ENCODE measurements at places on chromosomes 4 and X.

DNA sequence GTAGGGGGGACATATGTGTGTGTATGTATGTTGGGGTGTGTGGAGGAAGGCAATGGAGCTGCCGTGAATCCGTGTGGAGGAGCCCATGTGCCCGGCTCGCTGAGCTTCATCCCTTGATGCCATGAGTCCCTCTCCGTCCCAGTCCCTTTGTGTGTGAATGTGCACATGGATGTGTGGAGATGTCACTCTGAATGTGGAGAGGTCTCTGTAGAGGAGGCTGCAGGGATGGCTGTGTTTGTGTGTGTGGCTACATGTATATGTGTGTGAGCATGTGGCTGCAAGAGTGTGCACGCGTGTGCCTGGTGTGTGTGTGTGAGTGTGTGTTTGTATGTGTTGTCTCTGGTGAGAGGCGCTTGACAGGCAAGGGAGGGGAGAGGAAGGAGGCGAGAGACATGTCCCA is 1.3 kb downstream of the DLG3 start:
- DNase-seq = no peak

GRCh38 chrX:38277136-38277535 is 50.2 kb downstream of the RPGR start:
- DNase-seq = no peak

- no peak for DNase-seq
These were observed 96.9 kb upstream of the MID1IP1 start for GRCh38 chrX:38704146-38704882.

DNA sequence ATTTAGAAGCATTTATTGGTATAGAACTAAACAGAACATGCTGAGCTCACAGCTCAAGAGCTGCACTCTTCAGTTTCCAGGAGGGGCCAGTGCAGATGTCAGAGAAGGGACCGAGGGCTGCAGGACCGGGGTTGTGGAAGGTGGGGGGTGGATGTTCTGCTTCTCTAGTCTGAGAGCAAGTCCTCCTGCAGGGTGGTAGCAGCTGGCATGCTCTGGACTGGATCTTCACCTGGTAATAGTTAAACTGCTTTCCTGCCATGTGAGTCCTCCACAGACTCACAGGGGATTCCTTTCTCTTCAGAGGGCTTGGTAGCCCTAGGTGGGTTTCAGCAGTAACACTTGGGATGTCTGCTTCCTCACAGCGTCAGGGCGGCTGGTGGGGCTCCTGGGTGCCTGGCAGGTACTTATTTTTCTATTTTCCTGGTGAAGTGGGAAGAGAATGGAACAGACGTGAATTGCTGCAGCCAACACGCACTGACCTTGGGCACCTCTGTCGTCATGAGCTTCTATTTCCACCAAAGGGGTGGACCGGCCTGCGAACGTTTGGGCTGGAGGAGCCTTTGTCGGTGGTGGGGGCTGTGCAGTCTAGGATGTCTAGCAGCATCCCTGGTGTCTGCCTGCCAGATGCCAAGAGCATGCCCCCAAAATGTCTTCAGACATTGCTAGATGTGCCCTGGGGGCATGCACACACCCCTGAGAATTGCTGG is 2.5 kb downstream of the MAEA start:
- no peak for DNase-seq

DNA sequence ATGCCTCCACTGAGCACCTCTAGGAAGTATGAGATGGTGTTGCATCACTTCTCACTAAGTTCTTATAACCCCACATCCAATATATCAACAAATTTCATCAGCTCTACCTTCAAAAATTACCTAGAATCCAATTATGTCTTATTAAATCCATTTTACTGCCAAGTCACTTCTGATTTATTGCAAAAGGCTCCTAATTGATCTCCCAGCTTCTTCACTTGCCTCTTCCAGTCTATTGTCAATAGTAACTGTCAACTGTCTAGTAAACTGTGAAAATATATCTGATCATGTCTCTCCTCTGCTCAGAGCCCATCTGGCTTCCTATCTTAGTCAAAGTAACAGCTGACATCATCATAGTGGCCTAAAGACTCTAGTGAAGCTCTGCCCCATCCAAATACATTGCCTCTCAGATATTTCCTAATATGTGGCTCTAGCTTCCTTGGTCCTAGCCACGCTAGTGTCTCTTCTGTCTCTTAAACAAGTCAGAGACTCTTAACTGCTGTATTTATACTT is 414.5 kb upstream of the ATOH1 start:
- DNase-seq = no peak

DNA sequence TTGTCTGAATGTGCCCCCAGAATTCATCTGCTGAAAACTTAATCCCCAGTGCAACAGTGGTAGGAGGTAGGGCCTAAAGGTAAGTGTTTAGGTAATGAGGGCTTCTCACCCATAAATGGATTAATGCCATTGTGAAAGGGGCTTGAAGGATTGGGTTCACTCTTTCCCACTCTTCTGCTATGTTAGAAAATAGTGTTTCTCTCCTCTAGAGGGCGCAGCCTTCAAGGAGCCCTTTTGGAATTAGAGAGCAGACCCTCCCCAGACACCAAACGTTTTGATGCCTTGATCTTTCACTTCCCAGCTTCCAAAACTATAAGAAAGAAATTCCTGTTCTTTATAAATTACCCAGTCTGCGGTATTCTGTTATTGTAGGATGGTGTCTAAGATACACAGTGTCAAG is 706.4 kb downstream of the SMARCA1 start:
- no peak for DNase-seq

- no peak for DNase-seq
These were observed 40.3 kb downstream of the PPP3CA start for GRCh38 chr4:101306764-101307615.

GRCh38 chr4:123622572-123622971 is 226.0 kb downstream of the SPRY1 start:
- no peak for DNase-seq

- DNase-seq = no peak
These were observed 94.1 kb downstream of the DRD5 start for GRCh38 chr4:9875516-9875915.
